ENCODE measurements at places on chromosomes 3 and 15. TPM values are rescaled to one million over a fixed set of nuclear protein-coding genes. Genes with fewer than 3 reads are reported as not detected.

UBAP1L gene
- 16.8 TPM for polyA plus RNA-seq

RASGRF1 gene
- 42.0 TPM for polyA plus RNA-seq

GPD1L gene
- polyA plus RNA-seq: 43.9 TPM

- H3K4me1 ChIP-seq: peaks cover 12% of the 10 kb centered on the region
- H3K27me3 ChIP-seq: no peaks in the 10 kb centered on the region
- no peak overlapping the region for H3K27ac ChIP-seq
- no peaks in the 10 kb centered on the region for H3K36me3 ChIP-seq
- no peak for DNase-seq
These were observed 3.5 kb downstream of the EDC3 start for GRCh38 chr15:74692327-74692726.

DNA sequence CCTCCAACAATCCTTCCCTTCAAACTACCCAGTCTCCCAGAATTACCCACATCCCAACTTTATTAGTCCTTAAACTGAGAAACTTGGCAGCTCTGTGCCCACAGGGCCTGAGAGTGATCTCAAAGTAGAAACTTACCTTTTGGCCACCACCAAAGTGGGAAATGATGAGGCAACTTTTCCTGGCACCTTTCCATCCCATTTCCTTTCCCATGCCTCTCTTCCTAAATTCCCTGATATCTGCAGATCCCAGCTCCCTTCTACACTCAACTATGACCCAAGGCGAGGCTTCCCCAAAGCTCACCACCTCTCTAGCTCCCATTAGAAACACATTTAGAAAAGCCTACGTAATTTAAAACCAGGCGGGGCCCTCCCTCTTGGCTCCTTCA, 271.9 kb downstream of the FOXP1 start:
- H3K36me3 ChIP-seq: no peaks in the 10 kb centered on the region
- H3K27ac ChIP-seq: no peak overlapping the region
- H3K4me1 ChIP-seq: peaks cover 3% of the 10 kb centered on the region
- H3K27me3 ChIP-seq: no peaks in the 10 kb centered on the region
- DNase-seq: no peak
- H3K4me3 ChIP-seq: no peak overlapping the region

Data from spinal cord (tissue), 10 donors.